GM20000 (cell line): ENCODE measurements at places on chromosomes 1 and 21.
A peak's percentile ranks its signal among the peaks of the same experiment; 100 is the strongest.

DNA sequence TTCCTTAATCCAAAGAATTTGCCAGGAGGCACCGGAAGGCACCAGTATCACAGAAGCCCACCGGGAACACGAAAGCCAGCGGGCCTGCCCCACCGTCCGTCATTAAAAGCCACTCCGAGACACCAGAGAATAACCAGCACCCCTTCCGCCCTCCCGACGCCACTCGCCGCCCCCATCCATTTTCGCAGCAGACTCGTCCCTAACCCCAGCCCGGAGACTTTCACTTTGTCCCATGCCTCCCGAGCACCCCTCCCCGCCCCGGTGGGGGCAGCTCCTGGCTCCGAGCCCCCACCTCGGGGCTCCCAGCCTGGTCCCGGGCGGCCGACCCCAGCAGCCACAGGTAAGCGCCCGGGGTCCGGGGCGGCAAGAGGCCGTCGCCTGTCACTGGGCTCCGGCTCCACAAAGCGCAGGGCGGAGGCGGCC lies 105.4 kb downstream of the SLC45A1 start:
- DNase-seq, result peak; percentile 64

GRCh38 chr1:220291580-220291979 lies 19.3 kb upstream of the RAB3GAP2 start:
- DNase-seq, result no peak

DNA sequence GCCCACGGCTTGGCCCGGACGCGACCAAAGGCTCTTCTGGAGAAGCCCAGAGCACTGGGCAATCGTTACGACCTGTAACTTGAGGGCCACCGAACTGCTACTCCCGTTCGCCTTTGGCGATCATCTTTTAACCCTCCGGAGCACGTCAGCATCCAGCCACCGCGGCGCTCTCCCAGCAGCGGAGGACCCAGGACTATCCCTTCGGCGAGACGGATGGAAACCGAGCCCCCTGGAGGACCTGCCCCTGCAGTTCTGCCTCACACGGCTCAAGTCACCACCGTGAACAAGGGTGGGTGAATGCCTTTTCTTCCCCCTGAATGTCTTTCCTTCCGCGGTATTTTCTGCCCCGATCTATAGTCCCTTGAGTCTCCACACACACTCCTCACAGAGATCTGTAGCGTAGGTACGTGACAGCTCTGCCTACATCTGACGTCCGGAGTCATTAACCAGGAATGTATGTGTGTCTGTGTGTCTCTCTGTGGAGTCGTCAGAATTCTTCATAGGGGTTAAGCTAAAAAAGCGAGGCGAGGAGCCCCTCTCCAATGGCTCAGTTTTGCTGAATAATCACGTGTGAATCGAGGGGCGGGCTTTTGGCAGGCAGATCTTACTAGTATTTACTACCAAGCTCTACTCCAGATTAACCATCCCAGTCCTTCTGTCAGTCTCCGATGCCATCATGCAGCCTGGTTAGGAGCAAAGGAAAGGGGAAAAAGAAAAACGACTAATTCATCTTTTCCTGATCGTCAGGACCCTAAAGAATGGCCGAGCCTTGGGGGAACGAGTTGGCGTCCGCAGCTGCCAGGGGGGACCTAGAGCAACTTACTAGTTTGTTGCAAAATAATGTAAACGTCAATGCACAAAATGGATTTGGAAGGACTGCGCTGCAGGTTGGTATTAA lies at the start of gene CDKN2C:
TSS of gene CDKN2C (plus strand) at position 635 of the 898 bp plus-strand sequence. CDS start at position 759, 124 bp downstream.
- DNase-seq, result peak; percentile 71

DNA sequence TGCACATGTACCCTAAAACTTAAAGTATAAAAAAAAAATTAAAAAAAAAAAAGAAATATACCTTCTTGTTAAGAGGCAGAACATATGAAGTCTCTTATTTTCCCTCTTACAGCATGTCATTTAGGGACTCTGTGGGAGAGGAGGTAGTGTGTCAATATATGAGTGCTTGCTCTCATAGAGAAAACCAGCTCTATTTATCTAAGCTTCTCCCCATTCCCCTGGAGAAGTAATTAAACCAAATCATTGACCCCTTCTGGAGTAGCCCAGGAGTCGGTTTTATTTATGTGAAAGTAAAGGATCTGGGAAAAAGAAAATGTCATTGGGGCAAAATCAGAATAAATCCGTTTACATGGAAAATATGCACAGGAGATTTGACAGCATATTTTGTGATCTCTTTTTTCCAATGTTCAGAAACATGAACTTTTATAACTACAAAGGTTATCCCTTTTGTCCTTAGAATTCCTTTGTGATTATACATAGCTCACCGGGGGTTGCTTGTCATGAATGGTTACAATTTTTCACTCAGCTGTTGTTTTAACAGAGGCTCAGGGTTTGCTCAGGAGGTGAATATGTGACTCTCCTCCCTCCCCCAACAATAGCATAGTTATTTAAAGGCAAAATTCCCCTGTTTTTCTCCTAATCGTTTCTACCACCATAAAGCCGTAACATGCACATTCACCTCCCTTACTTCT lies 114.5 kb upstream of the C1orf21 start:
- DNase-seq, result no peak

- DNase-seq, result no peak
Measured at GRCh38 chr1:222301652-222302051, 246.3 kb downstream of the HHIPL2 start.

DNA sequence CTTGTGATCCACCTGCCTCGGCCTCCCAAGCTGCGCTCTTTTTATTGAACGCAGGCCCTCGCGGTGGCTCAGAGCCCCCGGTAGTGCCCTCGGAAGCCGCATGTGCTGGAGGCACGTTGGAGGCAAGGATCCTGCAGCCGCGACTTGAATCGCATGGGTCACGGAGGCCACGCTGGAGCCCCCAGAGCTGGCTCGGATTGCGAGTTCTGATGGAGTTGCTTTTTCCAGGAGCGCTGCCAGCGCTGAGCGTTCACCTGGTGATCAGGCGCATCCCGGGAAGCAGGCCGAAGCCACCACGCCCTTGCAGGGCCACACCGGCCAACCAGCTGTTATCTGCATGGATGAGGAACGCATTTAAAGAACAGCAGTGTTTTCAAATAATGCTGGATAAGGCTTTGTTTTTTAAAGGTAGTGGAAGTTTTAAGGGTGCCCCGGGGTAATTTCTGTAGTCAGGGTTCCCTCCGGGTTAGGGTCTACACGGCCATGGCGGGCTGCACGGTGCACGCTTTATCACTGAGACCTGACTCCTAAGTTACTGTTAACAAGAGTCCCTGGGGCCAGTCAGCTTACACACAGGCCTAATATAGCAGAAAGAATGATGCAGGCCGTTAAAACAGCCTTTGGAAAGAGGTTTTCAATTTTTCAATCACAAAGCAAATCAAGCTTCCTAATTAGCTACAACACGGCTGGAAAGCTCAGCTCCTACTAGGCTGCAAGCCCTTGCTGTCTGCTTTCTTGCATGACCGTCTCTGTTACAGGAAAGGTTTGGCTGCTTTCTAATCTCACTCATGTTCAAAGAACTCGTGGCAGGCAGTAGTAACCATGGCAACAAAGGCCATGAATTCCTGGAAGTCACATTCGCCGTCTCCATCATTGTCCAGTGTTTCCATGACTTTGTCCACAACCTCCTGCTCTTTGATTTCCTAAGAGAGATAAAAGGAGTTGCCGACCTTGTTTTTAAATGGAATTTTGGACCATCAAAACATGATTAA lies 6.0 kb downstream of the S100B start:
- DNase-seq, result peak; percentile 16

DNA sequence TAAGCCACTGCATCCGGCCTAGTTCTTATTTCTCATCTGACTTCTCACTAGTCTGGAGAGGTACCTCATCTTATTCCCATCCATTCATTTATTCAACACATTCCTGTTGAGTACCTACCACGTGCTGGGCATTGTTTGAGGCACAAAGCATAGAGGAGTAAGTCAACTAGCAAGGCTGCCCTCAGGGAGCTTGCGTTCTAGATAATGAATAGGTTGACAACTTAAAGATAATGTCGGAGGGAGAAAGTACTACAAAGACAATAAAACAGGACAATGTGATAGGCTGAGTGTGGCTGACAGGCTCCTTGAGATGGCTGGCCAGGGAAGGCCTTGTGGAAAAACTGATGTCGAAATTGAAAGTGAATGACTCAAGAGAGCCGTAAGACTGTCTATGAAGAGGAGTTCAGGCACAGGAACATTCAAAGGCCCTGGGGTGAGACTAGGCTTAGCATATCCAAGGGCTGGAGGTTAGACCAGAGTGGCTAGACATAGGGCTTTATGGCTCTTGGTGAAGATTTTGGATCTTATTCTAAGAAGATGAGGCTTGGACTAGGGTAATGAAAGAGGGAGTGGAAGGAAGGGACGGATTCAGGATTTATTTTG lies 18.3 kb downstream of the SPATA21 start:
- DNase-seq, result no peak

GRCh38 chr1:33972676-33973395 lies 109.0 kb downstream of the HMGB4 start:
- DNase-seq, result no peak
